Spinal cord (tissue), 10 donors: ENCODE measurements at places on chromosomes 4 and X.

DNA sequence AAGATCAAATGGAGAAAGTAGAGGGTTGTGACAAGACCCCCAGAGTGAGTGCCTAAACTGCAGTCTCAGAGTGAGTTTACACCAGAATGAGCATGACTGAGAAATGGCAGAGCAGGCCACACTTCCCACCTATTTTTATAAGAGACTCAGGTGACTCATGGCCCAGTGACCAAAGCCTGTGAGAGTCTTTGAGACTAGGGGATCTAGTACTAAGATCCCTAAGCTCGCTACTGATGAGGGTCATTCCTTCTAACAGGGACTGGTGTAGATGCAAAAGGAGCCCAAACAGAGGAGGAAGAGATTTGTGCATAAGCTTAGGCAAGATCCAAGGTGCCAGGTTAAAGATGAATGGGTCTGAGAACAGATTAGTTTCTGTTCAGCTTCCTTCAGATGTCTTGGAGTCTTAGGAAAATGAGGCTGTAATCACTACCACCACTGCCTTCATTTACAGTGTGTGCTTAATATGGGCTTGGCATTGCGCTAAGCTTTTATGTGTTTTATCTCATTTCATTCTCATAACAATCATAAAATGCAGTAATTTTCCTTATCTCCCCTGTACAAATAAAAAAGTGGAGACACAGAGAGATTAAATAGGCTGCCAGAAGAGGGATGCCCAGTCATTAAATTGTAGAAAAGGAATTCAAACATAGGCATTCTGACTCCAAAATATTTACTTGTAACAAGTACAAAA, 62.8 kb downstream of the RWDD4 start:
- DNase-seq, result no peak

DNA sequence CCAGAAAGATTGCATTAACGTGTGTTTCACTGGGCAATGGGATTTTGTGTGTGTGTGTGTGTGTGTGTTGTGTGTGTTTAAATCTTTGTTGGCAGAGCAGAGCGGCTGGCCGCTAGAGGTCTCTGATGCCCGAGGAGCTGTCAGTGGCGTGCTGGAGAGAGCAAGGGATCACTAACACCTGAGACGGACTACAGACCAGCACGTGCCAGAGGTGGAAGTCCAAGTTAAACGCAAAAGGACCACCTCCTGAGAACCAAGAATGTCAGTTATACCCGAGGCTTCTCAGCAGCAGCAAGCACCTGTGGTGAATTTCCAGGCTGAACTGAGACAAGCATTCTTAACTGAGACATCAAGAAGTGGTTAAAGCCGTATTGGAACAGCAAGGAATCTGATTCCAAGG, 9.0 kb upstream of the SLC25A14 start:
- peak; percentile 51 for DNase-seq

DNA sequence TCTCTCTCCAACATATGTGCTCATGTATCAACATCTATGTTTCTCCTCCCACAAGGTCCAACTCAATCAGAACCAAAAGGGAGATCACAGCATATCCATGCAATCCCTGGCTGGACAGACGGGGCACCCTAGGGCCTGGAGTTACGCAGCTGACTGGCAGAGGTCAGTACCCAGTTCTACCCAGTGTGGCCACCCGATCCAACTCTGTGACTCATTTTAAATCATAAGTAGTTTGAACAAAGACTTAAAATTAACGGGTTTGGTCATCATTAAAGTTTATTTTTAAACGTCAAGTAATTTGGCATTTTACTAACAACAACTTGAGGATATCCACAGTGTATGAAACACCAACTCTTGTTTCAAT, 59.5 kb downstream of the APBB2 start:
- DNase-seq, result no peak

GRCh38 chr4:179097741-179098140, 1655.5 kb upstream of the AGA start:
- DNase-seq, result peak; percentile 35

- DNase-seq, result no peak
Measured at GRCh38 chrX:54180403-54180802, 2.7 kb downstream of the FAM120C start.

- no peak for DNase-seq
Measured at GRCh38 chr4:126559961-126560360, 1072.8 kb upstream of the INTU start.

GRCh38 chrX:104347860-104348259, 93.1 kb upstream of the ESX1 start:
- DNase-seq, result no peak

- no peak for DNase-seq
Measured at GRCh38 chrX:153226344-153227185, 47.5 kb downstream of the MAGEA1 start.

- no peak for DNase-seq
Measured at GRCh38 chr4:3407930-3408792, 33.6 kb upstream of the HGFAC start.

GRCh38 chr4:151674804-151675391, 85.9 kb downstream of the GATB start:
- no peak for DNase-seq

DNA sequence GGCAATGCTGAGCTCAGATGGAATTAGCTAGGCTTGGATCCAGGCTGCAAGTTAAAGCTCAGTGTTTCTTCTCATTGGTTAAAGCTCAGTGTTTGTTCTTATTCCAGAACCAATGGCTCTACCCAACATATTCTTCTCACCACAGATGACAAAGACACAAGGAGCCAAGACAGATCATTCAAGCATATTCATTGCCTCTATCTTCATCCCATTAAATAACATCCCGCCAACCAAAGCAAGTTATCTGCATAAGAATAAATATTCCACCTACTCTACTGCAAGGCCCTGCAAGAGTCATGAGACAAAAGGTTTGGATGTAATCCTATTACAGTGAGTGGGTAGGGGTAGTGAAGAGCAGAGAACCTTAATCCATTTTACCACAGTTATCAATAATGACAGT, 766.5 kb downstream of the C4orf33 start:
- DNase-seq, result no peak

- DNase-seq, result no peak
Measured at GRCh38 chr4:78656968-78657445, 105.4 kb downstream of the ANXA3 start.

DNA sequence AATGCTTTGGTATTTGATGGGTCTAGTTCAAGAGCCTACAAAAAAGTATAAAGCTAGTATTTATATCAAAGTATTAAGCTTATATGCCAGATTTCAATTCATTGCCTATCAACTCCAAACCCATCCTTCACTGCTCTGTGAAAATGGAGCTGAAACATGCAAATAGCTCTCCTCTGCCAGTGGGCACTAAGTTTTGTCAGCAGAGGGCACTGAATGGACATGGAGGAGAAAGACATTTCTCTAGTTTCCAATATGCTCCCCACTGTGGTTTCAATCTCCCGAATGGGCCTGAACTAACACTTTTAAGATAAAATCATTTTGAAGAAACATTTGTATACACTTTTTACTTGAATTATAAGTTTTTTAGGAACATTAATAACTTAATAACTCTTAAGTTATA, 12.4 kb downstream of the PPID start:
- no peak for DNase-seq
